Cortex of kidney (tissue), 1 donor: ENCODE measurements at places on chromosomes 13 and 19.

- no peak for DNase-seq
These were observed at the start of gene SIGLEC8 for GRCh38 chr19:51458051-51458645. TSS of gene SIGLEC8 (minus strand) at chr19:51458454. CDS start at chr19:51458387, 67 bp downstream.

GRCh38 chr13:46087481-46087880 is 17.4 kb downstream of the CPB2 start:
- DNase-seq: no peak

DNA sequence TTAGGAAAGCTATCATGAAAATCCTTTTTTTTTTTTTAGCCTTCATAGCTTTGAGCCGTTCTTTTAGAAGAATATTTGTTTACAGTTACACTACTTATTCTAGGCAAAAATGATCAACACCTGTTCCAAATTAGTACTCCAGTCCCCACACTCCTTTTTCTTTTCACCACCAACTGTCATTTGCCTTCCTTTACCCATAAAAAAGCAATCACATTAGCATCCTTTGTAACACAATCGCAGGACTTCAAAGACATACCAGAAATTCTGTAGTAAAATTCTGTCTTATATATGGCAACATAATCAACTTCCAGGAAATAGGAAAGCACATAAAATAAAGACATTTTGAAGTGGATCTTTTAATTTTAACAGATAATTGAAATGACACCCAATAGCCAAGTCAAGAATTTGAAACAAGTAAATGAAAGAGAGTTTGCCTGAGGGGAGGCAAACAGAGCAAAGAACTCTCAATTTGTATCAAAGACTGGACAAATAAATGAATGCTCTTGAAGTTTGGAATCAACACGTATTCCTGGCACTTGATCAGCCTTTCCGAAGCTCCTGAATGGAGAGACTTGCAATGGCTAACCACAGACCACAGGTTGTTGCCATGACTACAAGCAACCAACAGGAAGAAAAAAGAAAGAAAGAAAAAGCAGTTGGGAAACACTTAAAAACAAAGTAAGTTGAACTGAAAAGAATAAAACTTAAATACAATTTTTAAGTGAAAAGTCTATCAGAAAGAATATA is 206.8 kb downstream of the PCDH9 start:
- DNase-seq: no peak

GRCh38 chr19:10228920-10229319 is 2.2 kb downstream of the S1PR2 start:
- DNase-seq: no peak

DNA sequence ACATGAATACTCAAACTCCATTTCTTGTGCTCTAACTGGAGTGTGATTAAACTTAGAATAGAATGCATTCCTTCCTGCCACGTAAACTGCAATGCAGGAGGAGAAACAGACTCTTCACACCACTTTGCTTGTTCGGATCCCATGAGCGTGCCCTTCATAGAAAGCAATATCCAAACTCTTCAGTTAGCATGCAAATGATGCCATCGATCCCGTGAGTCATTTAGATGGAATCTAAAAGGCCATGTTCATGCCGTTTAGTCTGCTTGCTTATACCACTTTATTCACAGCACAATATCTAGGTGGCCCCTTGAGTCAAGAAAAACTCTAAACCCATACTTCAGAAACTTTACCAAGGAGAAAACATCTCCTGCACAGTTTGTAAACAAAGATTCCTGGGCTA is 225.8 kb downstream of the OXGR1 start:
- no peak for DNase-seq
